Urinary bladder (tissue), 4 donors: ENCODE measurements at places on chromosomes 12 and 14. TPM values are rescaled to one million over a fixed set of nuclear protein-coding genes. Genes with fewer than 3 reads are reported as not detected.

The SLC5A8 gene
- total RNA-seq, result 0.42 TPM

The IL31 gene
- total RNA-seq, result not detected

The KLRK1 gene
- total RNA-seq, result 1.3 TPM

The SLC7A7 gene
- total RNA-seq, result 9.3 TPM

The TAS2R13 gene
- total RNA-seq, result 14.3 TPM

The BIN2 gene
- 2.3 TPM for total RNA-seq

The PIK3C2G gene
- 1.2 TPM for total RNA-seq

The CCDC196 gene
- not detected for total RNA-seq

The INTS13 gene
- total RNA-seq, result 26.6 TPM

The PRPH gene
- 9.1 TPM for total RNA-seq

The C12orf56 gene
- total RNA-seq, result 0.95 TPM

The SPATA7 gene
- 46.8 TPM for total RNA-seq

The ACSM4 gene
- total RNA-seq, result not detected

The B3GNT4 gene
- 0.16 TPM for total RNA-seq

The LALBA gene
- total RNA-seq, result not detected

The LBHD2 gene
- not detected for total RNA-seq

The KRT83 gene
- total RNA-seq, result not detected

The LPAR5 gene
- total RNA-seq, result 1.7 TPM

The EXOC3L4 gene
- total RNA-seq, result 0.79 TPM

The PAPOLA gene
- 327 TPM for total RNA-seq

The PLEKHG3 gene
- total RNA-seq, result 30.6 TPM

The BDKRB2 gene
- 10.5 TPM for total RNA-seq

The SMIM41 gene
- 3.4 TPM for total RNA-seq

The ALX1 gene
- total RNA-seq, result 1.1 TPM

The TGM1 gene
- 1.2 TPM for total RNA-seq

The SERPINA9 gene
- total RNA-seq, result not detected

The CLEC4D gene
- total RNA-seq, result 0.32 TPM

The NEUROD4 gene
- total RNA-seq, result 0.11 TPM

The SDSL gene
- total RNA-seq, result 0.48 TPM

The RHEBL1 gene
- total RNA-seq, result not detected

The BDKRB1 gene
- 3.0 TPM for total RNA-seq

The FAM90A1 gene
- not detected for total RNA-seq

The KRT75 gene
- total RNA-seq, result not detected

The TEP1 gene
- total RNA-seq, result 17.4 TPM

The CELA1 gene
- not detected for total RNA-seq

The FAM222A gene
- 1.2 TPM for total RNA-seq

The PARPBP gene
- 21.4 TPM for total RNA-seq

The OR10G2 gene
- not detected for total RNA-seq

The COPS7A gene
- total RNA-seq, result 35.6 TPM

The PZP gene
- 1.7 TPM for total RNA-seq

The CD9 gene
- 215 TPM for total RNA-seq

The UNC79 gene
- total RNA-seq, result 1.1 TPM

The GLI1 gene
- 11.5 TPM for total RNA-seq

The DEGS2 gene
- 6.5 TPM for total RNA-seq
